ENCODE measurements at places on chromosomes 2 and 18. TPM values are rescaled to one million over a fixed set of nuclear protein-coding genes. Genes with fewer than 3 reads are reported as not detected.

SRSF7 gene
- 243 TPM for total RNA-seq

STARD7 gene
- 134 TPM for total RNA-seq

KLHL14 gene
- total RNA-seq, result not detected

- DNase-seq, result no peak
These were observed 46.9 kb upstream of the NDUFV2 start for GRCh38 chr18:9055626-9056025.

DNA sequence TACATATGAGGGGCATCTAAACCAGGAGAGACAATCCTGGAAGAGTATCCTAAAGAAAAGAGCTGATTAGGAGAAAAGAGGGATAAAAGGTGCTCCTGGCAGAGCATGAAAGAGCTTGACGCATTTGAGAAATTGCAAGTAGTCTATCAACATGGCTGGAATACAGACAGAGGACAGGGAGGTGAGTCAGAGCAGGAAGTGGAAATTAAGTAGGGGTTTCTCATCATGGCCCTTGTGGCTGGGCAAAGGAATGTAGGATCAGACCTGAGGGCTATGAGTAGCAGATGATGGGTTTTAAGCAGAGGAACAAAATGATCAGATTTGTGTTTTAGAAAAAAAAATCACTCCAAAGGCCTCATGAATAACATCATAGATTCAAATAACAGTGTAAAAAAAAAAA is 49.2 kb upstream of the UGP2 start:
- DNase-seq, result peak; percentile 92

GRCh38 chr2:144086965-144087364 is 433.0 kb downstream of the ZEB2 start:
- peak; percentile 41 for DNase-seq

- DNase-seq, result no peak
These were observed 111.4 kb downstream of the NBAS start for GRCh38 chr2:15449556-15450236.

DNA sequence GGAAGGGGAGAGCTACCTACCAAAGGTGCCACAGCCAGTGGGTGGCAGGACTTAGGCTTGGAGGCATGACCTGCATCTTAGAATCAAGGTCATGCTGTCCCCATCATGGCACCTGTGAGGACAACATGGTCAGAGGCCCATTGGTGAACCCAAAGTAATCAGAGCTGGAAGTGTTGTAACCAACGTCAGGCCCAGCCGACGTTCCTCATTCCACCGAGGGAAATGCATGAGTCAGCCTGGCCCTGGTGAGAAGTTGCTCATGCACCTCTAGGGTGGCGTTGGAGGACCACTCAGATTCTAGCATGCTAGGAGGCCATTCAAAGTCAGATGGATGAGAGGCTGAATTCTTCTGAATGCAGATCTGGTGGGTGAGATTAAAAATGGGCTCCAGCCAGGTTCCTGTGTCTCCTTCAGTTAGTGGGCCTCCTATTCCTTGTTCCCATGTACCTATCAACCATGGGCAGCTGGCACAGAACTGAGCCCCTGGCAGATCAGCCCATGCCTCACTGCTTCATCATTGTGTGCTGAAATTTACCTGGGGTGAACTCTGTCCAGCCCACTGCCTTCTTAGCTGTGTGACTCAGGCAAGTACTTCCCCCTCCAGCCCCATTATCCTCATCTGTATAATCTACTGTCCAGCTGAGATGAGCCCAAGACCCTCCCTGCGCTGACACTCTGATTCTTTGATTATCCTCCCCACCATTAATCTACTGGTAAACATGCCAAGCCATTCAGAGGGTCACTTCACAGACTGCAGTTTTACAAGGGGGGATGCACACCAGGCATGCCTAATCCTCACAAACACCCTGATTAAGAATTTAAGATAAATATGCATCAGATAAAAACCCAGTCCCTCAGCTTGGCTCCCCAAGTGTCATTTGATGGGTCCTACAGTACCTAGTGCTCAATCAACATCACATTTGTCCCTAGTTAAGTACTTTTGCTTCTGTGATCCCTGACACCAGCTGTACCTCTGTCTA is 14.0 kb downstream of the SLC14A2 start:
- peak; percentile 40 for DNase-seq

DNA sequence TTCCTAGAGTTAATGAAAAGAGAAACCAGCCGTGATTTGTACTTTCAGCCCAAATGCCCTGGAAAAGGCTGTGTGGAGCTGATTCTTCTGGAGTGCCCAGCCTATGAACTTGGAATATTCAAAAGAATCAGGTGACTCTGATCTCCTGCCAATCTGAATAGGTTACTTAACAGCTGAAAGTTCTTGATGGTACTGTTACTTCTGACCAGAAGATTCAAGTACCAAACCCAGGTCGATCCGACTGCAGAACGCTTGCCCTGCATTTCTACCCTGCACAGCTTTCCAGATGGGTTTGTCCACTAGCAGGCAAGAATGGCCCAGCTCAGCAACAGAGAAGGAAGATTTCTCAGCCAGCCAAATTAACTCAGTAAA is 430.4 kb downstream of the PID1 start:
- no peak for DNase-seq

DNA sequence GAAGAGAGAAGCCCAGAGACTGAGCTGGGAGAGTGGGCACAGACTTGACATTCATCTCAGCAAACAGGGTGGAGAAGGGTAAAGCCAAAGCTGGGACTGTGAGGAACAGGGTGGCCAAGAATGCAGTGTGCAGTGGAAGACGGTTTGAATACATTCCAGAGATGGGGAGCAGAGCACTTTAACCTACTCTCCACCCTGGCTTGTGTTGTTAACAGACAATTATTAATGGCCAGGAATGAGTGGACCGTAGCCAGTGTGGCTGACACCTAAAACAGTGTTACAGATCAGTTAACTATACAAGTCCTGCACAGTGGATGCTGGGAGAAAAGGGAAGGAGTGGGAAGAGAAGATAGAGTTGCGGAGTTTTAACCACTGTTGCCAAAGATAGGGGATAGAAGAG is 7.4 kb upstream of the NAB1 start:
- no peak for DNase-seq

MTHFD2 gene
- 60.5 TPM for total RNA-seq

DNA sequence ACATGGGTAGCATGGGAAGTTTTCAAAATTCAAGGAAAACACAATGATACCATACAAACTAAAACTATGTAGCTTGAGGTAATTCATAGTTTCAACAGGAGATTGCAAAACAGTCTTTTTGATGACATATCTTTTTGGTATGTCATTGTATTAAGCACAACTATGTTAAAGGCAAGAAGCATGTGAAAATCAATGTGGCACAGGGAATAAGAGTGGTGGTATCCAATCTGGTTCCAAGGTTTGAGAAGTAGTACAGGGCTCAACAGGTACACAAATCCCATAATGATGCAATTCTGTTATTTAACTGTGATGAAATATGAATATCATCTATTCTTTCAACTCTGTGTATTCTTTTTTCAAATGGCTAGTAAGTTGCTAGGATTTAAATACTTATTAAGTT is 16.4 kb upstream of the DLX2 start:
- peak; percentile 71 for DNase-seq

PXDN gene
- 115 TPM for total RNA-seq

CAVIN2 gene
- total RNA-seq, result 0.64 TPM

DNA sequence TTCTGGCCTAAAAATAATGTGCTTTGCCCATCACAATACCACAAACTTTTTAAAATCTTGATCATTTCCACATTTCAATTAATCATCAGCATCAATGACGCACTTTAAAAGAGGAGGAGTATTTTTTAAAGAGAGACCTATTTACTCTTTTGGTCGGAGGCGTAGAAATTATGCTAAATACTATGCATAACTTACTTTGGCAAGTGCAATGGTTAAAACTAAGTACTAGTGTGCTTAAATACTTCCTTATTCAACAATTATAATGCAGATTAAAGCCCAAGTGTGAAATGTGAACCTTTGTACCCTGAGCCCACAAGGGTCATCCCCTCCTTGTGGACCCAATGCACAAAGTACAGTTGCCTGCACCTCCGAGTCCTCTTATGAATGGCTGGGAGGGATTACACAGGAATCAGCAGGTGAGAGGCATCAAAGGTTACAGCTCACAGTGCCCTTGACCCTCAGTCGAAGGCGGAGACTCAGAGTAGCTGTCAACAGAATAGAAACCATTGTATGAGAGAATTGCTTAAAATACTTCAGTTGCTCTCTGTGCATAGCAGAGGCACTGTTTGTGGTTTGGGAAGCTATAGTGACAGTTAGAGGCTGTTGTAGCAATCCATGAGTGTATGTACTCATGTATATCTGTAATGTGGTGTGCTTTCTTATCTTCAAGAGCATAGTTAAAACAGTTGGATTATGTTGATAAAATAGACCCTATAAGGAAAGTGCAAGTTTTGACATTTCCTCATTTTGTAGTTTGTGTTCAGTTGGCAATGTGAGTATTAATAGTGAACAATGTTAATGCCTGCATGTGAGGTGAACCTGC is 151.7 kb upstream of the ITGA4 start:
- DNase-seq, result no peak

GRCh38 chr2:240013343-240013742 is 11.8 kb downstream of the NDUFA10 start:
- peak; percentile 13 for DNase-seq

TRABD2A gene
- total RNA-seq, result 3.7 TPM

REG1B gene
- total RNA-seq, result not detected

DNAH6 gene
- not detected for total RNA-seq

UGT1A3 gene
- not detected for total RNA-seq

DNA sequence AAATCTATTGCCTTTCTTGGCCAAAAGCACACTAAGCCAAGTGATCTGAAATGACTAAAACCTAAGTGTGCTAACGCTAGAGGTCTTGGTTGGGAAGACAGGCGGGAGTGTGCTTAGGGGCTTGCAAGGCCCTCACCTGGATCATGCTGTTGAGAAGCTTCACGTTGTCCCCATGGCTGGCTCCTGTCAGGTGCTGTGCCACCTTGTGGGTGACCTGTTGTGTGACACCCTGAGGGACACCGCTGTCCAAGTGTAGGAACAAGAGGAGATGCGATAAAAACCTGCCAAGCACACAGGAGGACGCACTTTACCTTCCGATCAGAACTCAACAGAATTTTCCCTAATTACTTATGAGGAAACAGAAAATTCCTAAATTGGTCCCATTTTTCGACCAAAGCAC is 50.8 kb downstream of the EPG5 start:
- DNase-seq, result no peak

DNA sequence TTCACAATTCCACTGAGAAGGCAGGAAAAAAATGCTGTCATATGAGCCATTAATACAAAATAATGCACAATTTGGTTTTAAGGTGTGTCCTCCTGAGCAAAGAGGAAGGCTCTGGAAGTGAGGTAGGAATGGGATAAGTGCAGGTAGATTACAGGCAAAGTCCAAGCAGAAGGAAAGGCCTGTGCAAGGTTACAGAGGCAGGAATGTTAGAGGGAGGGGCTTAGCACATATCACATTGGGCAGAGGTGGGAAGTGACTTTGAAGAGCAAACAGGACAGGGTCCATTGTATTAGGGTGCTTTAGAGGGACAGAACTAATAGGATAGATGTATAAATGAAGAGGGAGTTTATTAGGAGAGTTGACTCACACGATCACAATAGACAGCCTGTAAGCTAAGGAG is 14.7 kb upstream of the CLIP4 start:
- DNase-seq, result no peak

C2orf80 gene
- total RNA-seq, result not detected

APOB gene
- total RNA-seq, result not detected

ARMC9 gene
- total RNA-seq, result 68.2 TPM

- no peak for DNase-seq
These were observed 30.7 kb upstream of the ELAC1 start for GRCh38 chr18:50937183-50937582.

INHBB gene
- 0.94 TPM for total RNA-seq

GRCh38 chr2:76296438-76296837 is 585.7 kb upstream of the GCFC2 start:
- no peak for DNase-seq

DNA sequence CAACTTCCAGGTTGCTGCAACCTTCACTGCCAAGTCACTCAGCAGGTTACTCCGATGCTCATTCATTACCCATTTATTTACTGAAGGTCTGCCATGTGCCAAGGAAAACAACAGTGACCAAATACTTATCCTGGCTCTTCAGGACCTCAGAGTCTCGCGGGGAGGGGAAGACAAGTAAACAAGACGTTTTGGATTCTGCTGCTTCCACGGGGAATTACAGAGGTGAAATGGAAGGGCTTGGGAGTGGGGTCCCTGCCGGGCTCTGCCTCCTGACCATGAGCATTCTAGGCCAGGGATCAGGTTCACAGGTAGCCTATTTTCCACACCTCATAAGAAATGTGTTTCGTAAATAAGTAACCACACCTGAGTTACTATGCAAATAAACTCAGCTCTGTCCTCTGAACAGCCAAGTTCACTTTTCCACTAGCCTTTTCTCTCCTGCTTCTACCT is 68.1 kb downstream of the CLHC1 start:
- no peak for DNase-seq

DNA sequence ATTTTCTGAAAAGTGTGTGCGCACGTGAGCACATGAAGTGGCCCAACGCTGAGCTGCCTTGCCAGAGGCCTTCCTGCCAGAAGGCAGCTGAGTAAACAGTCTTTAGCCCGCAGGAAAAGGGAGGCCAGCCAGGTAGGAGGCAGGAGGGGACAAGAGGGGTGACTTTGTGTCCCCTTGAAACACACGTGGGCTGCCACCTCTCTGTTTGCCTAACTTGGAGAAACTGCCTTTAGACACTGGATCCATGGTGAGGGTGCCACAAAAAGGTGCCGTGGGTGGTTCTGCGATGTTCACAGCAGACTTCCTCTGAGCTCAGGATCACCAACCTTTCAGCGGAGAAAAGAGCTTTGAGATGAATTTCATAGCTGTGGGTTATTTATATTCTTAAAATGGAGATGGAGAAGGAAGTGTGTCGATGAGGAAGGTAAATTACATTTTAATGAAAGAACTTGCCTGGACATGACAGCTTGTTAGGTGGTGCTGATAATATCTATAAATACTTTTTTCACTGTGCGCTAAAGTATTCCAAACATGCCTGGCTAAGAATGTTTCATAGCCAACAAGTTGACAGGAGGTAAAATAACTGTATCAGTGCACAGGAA is 36.6 kb upstream of the ASB1 start:
- DNase-seq, result no peak

LONRF2 gene
- 0.10 TPM for total RNA-seq

DNA sequence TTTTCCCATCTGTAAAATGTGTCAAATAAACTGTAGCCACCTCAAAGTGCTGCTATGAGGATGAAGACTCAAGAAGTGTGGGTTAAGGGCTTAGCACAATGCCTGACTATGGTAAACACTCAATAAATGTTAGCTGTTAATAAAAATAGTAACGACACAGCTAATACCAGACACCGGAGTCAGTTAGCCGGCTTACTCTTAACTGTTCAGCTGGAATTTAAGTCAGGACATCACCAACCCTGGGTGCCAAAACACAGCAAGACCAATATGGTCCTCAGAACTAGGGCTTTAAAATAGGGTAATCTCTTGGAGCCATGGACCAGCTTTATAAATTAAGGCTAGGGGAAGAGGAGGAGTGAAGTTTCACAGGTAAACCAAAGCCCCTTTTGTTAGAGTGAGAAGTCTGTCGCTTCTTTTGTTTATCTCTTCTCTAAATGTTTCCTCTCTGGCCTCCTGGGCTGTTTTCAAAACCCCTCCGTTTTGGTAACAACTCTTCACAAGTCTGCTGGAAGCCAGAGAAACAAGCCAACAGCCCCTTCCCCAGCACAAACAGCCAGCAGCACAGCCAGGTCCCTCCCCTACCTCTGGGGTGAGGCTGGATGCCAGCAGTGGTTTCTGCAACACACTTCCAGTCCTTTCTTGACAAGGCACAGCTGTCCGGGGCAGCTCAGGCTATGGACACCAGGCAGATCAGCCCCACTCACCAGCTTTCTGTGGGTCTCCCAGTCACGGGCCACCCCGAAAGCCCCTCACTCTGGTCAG is 13.8 kb upstream of the FZD7 start:
- no peak for DNase-seq

Measured in M059J (cell line).